SK-N-DZ (cell line): ENCODE measurements at places on chromosomes 5 and 9.

DNA sequence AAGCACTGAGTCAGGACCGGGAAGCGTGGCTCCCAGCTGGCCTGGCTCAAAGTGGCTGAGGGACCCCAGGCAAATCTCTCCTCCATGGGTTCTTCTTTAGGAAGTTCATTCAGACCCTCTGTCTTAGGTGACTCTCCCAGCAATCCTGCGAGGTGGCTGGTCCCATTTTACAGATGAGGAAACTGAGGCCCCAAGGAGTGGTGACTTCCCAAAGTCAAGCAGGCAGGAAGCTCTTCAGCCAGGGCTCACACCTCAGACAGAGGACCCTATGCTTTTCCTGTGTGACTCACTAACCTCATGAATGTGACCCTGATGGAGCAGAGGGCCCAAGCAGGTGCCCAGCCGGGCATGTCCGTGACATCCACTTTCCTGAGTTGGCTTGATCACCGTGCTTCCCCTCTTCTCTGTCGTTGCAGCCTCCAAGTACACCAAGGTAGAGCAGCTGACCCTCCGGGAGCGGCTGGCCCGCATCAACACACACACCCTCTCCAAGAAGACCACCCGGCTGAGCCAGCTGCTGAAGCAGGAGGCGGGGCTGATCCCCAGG, 36.5 kb downstream of the ARHGEF37 start:
- no peak for DNase-seq

DNA sequence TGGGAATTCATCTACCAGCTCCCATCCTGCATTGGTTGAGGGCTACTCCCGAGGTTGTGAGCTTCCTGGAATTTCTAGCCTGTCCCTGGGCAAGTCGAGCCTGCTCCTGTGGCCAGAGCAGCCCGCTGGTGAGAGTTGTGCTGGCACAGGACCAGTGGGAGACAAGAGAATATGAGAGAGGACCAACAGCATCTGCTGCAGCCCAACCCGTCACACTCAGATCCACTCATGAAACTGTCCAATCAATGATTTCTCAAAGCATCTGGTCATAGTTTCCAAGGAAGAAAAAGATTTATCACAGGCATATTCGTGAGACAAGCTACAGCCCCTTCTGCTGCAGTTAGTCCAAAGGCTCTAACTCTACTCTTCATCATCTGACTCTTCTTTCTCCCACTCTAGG, 64.4 kb upstream of the RAI14 start:
- no peak for DNase-seq

DNA sequence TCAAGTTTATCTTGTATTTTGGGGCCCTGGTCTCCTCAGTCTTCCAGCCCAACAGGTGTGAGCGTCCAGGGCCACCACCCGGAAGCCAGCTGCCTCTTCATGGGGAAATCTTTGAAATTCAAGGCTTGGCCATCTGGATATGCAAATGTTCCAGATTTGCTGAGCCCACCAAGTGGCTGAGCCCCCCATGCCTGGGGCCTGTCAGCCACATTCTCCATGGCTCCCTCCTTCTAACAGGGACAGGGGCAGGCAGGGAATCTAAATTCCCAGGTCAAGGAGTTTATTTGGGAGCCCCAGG, 14.2 kb upstream of the CXXC5 start:
- DNase-seq: no peak

GRCh38 chr5:136066661-136067271, 38.0 kb downstream of the TGFBI start:
- no peak for DNase-seq

- DNase-seq: no peak
These were observed 42.0 kb upstream of the PITX1 start for GRCh38 chr5:135076051-135076491.

- DNase-seq: no peak
These were observed 9.0 kb upstream of the SPINK4 start for GRCh38 chr9:33230756-33231622.

DNA sequence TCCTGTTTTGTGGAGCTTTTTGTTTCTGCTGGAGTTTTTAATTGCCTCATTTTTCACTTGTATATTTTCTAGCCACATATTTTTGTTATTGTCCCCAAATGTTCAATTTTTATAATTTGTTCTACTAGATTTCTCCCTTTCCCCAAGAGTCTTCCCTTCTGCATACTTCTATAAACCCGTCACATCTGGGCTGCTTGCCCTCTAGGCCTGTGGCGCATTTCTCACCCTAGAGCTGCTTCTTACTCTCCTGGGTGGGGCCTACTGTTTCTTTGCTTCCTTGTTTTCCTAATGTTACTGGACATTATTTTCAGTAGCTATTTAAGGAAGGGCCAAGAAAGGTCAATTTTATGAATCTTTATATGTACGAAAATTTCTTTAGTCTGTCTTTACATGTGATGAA, 51.5 kb downstream of the NXNL2 start:
- no peak for DNase-seq
